ENCODE measurements at places on chromosomes 5 and 9.

DNA sequence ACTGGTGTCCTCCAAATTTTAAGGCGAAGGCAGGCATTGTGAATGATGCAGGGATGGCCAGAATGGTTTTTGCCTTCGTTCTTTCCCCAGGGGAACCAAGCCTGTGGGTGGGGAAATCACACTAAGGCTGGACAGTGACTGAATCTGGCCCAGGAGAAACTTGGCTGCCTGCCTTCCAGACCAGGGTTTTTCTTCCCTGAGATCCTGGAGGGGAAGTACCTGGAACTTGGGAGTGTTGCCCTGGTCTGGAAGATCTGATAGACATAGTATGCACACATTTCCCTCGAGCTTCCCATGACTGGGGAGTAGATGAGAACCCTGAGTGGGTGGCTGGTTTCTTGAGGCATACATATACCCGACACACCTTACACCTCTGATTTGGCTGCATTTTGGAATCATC is 664 bp upstream of the IL11RA start:
- DNase-seq = no peak

DNA sequence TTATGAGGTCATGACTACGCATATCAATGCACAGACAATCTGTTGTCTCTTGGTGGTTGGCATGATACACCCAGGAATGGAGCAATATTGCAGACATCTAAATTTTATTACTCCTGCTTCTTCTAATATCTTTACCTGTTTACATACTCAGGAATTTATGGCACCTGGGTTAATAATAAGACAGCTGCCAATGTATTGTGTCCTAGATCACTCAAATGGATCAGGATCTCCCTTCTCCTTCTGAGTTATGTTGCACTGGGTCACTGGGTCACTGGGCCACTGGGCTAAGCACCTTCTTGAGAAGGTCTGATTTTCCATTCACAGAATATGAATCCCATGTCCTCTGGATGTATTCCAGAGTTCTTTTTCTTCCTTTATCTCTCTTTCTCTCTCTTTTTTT is 41.8 kb downstream of the CCL28 start:
- no peak for DNase-seq

GRCh38 chr9:33489066-33489465 is 15.3 kb upstream of the NOL6 start:
- no peak for DNase-seq

DNA sequence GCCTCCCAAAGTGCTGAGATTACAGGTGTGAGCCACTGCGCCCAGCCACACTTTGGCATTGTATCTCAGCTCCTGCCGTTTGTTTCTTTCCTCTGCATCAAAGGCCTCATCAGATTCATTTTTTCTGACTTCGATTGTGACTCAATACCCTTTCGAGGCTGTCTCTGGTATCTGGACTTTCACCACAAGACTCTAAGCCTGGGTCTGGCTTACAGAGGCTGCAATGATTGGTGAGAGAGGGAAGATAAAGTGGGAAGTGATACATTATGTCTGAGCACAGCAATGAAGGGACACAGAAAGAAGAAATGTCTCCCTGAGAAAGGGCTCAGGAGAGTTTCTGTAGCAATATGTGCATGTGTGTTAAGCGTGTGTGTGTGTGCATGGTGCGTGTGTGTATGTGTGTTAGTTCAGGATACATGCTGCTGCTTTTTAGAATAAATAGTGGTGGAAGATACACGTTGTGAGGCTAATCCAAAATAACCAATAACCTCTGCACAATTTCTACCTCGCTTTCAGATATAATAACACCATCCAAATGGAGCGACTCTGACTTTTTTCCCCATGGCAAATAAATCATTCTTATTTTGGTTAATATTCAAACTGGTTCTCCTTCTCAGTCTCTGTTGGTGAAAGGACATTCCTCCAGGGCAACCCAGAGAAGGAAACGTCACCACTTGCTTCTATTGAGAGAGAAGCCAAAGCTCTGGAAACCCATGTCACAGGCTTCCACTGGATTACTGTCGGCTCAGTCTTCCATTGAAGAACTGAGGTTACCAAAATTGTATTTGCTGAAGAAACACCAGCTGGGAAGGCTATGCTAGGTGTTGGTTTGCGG is 8.1 kb upstream of the DAB2 start:
- no peak for DNase-seq

- DNase-seq = no peak
These were observed 52.1 kb downstream of the C6 start for GRCh38 chr5:41161271-41161670.

DNA sequence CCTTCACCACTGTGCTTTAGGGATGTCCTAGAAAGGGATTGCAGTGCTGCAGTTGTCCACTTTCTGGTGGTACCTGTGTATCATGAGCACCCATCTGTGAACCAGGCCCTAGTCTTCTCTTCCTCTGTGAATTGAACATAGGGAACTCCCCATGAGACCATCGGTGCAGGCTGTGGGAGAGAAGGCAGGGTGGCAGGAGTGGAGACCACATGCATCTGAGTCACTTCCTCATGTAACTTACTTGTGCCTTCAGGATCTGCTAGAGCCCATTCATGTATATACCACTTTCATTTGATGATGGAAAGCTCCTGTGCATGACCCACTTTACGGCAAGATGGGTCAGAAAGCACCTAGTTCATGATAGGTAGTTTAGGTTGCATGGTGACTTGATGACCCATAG is 478.1 kb upstream of the CDH9 start:
- DNase-seq = no peak

Measured in NCI-H1417 treated with DMSO at 0.1 percent for 48 hours (cell line).